ENCODE measurements at places on chromosomes 12 and 14.

- DNase-seq: no peak
These were observed 139.0 kb downstream of the SMOC1 start for GRCh38 chr14:70018230-70018629.

DNA sequence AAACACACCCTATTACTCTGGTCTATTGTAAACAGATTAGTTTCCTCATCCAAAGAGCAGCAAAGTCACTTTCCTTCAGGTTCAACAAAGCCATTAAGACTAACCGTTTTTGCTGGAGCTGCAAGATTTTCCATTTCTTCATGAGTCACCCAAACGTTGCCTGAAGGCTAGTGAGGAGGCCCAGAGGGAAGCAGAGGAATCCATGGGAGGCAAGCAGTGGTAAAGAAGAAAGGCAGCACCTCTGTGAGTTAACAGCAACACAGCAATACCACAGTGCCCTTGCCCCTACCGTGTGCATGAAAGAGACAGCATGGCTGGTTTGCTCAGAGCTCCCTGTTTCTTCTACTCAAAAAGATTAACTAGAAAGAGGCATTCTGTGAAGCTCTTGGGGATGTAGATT is 206.3 kb downstream of the ACSS3 start:
- DNase-seq: no peak

GRCh38 chr14:56280843-56281242 is 162.6 kb downstream of the PELI2 start:
- no peak for DNase-seq

DNA sequence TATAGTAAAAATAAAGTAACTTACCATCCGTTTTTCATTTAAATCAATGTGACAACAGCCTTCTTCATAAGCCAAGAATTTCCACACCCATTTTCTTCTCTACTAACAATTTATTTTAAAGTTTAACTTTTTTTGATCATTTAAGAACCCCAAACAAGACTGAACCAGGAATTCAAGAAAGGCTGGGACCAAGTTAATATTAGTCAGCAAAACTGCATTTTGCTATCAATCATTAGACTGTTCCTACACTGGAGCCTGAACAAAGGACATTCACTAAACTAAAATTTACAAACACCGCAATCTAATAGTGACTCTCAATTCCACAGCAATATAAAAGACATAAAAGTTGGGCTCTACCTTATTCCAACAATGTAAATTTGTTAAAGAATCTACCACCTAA is 73.6 kb downstream of the OSBPL8 start:
- DNase-seq: no peak

DNA sequence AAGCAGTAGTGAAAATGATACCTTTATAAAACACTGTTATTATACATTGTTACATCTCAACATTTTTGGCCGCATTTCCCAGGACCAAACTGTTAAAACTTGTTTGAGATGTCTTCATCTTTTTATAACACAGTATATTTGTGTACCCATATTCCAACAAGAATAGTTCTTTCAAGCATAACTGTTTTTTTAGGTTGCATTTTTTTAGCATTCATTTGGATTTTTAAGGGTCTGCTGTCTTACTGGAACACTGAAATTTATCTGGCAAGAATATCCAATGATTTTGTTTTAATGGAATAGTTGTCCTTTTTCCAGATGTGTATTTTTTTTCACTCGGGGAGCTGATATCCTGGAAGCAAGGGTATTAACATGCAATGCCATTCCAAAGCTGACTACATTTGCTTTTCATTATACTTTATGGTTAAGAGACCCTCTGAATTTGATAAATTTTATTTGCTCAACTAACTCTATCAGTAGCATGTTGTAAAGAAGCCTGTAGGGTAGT is 8.9 kb upstream of the NAV3 start:
- no peak for DNase-seq

DNA sequence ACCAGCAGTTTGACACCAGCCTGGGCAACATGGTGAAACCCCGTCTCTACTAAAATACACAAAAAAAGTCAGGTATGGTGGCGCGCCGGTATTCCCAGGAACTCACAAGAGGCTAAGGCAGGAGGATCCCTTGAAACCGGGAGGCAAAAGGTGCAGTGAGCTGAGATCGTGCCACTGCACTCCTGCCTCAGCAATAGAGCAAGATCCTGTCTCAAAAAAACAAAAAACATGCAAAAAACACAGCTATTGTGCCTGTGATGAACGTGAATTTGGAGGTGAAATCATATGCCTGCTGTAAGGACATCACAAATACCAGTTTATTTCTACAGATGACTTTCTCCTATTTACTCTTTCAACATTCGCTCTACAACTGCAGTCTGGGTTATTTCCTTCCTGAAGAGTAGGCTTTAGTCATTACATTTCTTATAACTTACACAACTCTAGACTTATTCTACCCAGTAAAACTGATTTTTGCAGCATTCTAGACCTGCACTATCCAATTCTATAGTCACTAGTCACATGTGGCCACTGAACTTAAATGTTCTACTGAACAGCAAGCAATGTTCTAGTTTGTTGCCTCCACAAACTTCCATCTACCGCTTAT is 48.3 kb downstream of the HNRNPC start:
- DNase-seq: no peak

GRCh38 chr14:63100552-63100951 is 55.3 kb upstream of the KCNH5 start:
- DNase-seq: no peak

GRCh38 chr12:48030173-48030650 is 25.9 kb upstream of the COL2A1 start:
- no peak for DNase-seq

DNA sequence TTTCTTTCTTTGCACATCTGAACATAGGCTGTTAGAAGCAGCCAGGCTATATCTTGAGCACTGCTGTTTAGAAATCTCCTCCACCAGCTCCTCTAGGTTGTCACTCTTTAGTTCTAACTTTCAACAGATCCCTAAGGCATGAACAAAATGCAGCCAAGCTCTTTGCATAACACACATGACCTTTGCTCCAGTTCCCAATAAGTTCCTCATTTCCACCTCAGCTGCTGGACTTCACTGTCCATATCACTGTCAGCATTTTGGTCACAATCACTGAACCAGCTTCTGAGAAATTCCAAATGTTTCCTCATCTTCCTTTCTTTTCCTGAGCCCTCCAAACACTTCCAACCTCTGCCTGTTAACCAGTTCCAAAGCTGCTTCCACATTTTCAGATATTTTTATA is 27.6 kb upstream of the C14orf132 start:
- DNase-seq: no peak

GRCh38 chr14:75267141-75267721 is 11.4 kb upstream of the FOS start:
- no peak for DNase-seq

Data from stimulated activated naive CD8-positive, alpha-beta T cell treated with anti-CD3 and anti-CD28 coated beads, Interleukin-15, amount 100 ng/mL, for 72 hours (primary cell).